Aorta (tissue), 5 donors: ENCODE measurements at places on chromosomes 7 and 10.

GRCh38 chr10:63262430-63263073, 129.4 kb downstream of the NRBF2 start:
- DNase-seq: no peak

DNA sequence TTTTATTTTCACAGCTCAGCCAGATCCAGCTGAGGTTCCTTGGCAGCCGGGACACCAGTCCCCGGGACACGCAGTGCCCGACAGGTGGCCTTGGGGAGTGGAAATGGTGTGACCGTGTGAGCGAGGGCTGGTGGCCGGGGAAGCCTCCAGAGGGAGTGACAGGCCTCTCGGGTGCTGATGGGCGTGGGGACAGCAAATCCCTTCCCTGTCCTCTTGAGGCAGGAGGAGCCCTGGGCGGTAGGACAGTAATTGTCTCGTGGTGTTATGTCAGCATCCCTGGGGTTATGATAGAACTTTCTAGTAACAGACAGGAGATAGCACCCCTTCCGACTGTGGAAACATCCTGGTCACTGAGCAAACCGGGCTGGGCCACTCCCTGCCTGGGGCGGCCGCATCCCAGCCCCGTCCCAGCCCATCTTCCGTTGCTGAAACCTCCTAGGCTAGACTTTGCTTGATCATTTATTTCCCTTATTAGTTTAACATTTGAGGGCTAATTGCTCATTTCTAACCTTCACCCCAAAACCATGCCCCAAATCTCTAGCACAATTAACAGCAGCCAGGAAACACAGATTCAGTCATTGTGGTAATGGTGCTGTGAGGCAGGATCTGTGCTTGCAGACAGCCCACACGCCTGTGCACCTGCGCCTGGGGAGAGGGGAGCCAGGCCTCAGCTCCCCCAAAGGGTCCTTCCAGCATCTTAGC, 63.3 kb downstream of the ELFN1 start:
- no peak for DNase-seq

DNA sequence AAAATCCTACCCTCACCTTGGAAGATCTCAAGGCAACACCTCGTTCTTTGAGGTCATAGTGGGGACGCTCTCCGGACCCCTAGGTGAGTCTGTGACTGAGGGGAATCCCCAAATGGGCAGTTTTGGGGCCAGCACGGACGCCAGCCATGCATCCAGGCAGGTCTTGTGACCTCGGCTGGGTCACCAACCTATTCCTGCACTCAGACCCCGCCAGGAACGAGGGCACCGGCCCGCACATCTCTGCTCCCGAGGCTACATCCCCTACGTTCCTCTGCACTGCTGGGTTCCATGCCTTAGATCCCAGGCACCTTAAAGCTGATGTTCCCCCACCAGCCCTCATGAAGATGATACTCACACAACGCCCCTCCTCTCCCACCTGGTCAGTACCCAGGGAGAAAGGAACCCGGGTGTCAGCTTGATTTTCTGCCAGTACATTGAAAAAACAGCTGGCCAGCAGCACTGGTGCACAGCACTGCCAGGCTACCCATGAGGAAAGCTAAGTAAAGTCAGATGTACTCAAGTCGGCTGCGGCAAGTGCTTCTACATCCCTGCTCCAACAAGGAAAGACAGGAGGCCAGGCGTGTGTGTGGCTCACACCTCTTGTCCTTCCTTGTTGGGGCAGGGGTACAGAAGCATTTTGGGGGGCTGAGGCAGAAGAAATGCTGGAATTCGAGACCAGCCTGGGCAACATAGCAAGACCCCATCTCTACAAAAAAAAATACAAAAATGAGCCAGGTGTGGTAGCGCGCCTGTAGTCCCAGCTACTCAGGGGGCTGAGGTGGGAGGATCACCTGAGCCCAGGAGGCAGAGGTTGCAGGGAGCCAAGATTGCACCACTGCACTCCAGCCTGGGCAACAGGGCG, 48.1 kb downstream of the DIP2C start:
- DNase-seq: no peak

DNA sequence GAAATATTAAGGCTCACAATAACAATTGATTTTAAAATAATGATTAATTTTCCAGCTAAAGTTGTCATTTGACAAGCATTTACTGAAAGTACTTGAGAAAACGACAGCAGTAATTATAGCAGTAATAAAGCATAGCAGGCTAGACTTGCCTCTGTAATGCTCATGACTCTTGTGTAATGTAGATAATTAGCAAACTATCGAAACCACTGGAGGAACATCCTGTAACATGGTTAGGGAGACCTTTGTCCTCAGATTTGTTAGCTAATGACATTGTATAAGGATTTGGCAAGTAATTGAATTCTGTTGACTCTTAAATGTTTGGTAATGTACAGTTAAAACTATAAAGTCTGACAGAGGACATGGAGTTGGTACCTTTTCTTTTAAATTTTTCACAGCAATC, 24.8 kb downstream of the ARL4A start:
- no peak for DNase-seq

- no peak for DNase-seq
Measured at GRCh38 chr7:102892631-102893278, 20.0 kb upstream of the LRRC17 start.

- DNase-seq: no peak
Measured at GRCh38 chr10:78746155-78746763, 322.5 kb upstream of the ZMIZ1 start.

DNA sequence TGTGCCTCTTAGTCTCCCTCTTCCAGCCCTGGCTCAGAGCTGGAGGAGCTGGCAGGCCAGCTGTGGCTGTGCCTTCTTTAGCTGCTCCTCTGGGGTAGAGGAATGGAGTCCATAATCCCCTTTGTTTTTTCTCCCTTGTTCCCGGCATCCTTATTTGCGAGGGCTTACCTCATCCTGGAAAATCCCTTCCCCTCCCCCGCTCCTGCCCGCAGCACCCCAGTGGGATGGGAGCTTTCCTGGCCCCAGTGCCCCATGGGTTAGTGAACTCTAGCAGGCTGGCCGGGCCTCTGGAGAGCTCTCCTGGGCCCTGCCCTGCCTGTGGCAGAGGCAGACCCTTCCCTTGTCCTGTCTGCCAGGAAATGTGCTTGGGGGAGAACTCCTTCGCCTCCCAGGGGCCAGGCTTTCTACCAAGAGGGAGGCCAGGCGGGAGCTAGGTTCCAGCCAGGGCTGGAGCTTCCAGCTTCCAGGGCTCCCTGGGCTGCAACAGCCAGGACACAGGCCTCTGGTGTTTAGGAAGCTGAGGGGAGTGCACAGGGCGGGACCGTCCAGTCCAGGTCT, 16.5 kb upstream of the TRIM8 start:
- peak; percentile 82 for DNase-seq

DNA sequence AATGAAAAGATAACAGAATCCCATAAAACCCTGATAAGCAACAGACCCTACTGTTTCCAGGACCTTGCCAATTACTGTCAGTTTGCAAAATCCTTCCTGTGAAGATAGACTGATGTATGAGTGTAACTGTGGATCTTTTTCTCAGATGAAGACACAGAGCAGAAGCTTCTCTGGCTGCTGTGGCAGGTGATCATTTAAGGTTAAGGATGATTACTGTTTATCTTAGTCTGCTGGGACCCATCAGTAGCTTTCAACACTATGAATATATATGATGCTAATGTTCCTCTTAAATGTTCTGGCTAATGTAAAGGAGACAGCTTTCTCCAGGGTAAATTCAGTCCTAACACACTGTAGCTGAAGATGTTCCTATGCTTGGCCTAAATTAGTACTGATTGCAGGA, 56.0 kb upstream of the CTTNBP2 start:
- no peak for DNase-seq

DNA sequence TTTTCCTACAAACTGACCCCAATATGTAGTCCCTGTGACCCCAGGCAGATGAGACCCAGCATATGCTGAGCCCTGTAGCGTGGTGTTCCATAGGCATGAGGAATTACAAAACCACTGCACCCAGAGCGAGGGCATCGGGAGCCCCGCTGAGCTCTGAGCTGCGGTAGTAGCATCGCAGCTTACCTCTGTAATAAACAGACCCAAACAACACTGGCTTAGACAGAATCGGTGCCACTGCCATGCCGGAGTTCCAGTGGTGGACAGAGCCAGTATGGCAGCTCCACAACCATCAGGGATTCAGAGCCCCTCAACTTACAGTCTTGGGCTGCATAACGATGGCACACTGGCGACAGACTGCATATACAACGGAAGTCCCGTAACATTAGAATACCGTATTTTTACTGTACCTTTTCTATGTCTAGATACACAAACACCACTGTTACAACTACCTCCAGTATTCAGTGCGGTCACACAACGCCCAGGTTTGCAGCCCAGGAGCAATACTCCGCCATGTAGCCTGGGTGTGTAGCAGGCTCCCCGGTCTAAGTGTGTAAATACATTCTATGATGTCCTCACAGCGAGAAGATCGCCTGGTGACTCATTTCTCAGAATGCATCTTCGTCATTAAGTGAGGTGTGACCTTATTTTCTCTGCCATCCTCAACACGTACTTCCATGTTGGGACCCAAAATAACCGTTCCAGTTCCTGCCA, 68.8 kb downstream of the PROSER2 start:
- DNase-seq: no peak

GRCh38 chr7:66693331-66693730, 47.2 kb upstream of the RABGEF1 start:
- DNase-seq: no peak

- DNase-seq: no peak
Measured at GRCh38 chr10:14422431-14422830, 91.7 kb upstream of the FRMD4A start.

GRCh38 chr7:136958016-136958415, 89.6 kb downstream of the CHRM2 start:
- no peak for DNase-seq

DNA sequence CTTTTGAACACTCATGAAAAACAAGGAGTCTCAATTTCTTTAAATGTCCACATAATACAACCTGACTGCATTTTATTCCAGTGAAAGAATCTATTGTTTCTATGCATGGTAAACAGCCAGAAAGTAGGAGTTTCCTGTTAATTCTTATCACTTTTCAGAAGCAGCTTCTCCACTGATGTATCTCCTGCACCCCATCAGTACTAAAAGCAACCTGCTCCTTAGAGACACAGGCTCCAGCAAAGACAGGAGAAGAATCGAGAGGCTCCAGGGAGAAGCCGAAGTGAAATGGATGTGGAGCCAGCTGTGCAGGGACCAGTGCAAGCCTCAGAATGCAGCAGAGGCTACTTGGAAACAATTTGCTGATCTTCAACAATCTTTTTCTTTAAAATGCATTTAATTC, 16.4 kb upstream of the C10orf120 start:
- no peak for DNase-seq

DNA sequence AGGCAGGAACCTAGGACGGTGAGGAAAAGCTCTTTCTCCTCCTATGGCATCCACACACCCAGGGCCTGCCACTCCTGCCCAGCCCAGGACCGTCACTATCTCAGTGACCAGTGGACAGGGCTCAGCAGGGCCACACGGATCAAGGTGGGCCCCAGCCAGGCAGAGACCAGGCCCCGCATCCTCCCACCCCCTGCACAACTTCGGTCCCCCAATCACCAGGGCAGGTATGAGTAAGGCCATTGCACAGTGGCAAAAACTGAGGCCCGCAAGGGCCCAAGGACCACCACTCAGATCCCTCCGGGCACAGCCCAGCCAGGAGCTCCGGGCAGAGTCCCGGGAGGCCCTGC, 30.3 kb downstream of the OAT start:
- no peak for DNase-seq

DNA sequence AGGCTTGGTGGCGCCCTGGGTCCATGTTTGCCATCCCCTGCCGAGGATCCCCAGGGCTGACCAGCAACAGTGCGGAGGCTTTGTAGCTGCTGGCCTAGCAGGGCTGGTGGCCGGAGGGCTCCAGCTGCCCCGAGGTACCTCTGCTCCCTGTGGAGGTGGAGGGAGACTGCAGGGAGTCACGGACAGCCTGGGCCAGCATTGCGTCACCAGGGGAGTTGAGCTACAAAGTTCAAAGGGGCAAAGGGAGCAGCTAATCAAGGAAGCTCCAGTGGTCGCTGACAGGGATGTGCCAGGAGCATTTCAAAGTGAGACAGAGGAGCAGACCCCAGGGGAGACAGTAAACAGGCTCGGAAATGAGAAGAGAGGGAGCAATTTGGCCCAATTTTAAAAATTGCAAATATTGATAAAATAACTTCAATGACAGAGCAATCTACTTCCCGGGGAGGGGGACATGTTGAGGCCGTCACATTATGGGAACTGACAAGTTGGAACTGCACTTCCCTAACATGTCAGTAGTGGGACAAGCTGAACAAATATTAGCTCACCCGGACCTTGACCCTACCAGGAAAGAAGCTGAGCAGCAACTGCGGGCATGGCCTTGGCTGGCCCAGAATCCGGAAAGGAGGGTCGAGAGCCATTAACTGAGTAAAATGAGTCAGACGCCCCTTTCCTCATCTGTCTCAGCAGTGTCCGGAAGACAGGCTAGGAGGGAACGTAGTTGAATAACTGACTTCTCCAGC, 39.4 kb downstream of the BTBD16 start:
- DNase-seq: no peak

DNA sequence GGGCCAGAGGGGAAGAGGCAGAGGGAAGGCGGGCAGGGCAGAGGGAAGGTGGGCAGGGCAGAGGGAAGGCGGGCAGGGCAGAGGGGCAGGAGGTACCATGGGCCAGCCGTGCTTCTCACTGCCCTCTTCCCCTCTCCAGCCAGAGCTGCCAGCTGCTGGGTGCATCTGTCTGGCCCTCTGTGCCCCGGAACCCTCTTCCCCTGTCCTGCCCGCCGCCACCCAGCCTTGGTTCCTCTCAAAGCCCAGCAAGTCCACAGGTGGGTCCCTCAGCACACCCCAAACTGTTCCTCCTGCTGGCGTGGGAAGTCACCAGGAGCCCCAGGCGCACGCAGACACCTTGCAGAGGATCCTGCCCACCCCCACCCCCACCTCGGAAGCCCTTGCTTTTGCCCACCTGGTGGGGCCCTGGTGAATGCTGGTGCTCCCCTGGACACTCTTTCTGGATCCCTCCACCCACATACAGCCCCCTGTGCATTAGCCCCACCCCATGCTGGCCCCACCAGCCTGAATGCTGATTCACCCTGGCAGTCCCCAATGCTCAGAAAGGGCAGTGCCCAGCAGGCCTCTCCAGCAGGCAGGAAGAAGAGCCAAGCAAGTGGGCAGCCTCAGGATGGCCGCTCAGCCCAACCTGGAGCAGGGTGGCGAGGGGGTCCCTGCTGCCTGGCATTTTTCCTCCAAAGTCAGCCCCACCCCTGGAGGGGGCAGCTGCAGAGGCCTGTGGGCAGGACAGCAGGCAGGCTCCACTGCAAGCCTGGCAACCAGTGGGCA, 1.9 kb upstream of the PWWP2B start:
- DNase-seq: peak; percentile 52

DNA sequence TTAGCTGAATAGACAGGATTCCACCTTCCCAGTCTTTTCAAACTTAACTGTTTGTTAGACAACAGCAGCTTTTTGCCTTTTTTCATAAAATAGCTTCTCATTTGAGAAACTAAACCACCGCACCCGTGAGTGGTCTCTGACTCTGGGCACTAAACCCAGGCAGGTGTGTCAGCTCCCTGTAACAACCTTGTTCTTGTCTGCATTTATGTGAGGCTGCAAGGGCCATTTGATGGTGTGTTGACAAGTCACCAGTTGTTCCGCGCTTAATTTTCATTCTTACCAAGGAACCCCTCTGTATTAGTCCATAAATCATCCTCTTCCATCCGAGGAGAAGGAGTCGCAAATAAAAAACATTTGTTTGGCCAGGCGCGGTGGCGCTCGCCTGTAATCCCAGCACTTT, 1.5 kb downstream of the STOX1 start:
- DNase-seq: no peak
